ENCODE measurements at places on chromosomes 7 and 10.

DNA sequence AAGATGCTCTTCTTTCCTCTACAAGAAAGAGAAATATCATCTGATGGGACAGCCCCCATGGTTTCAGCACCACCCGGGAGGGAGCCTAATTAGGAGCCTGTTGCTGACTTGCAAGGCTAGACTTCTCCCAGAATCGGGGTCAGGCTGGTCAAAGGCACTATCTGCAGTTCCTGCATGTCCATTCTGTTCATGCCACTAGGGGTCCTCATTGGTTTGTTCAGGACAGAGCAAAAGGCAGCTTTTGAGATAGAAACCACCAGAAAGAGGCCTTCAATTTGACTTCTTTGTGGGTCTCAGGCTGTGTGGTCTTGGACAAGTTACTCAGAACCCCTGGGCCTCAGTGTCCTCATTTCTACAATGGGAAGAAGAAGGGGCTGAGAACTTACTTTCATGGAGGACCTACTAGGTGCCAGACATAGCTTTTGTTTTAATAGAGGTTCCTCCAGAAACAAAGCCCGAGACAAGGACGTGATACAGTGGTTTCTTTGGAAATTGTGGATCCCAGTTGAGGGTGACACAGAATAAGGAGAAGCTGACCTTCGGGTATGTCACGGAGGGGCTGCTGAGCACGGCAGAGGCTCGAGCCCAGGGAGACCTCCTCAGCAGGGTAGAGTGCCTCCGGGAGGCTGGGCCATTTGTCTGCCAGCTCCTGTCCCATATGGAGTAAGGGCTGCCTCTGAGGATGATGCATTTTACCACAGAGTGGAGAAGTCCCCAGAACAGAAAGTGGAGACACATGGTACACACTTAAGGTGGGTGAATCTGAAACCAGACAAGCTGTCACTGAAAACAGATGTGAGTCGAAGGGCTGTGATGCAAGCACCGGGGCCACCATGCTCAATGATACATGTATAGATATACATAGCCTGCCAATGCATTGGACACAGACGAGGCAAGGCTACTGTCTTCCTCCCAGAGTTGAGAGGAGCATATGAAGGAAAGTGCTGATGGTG, 33.1 kb upstream of the NEUROD6 start:
- no peak for DNase-seq

- DNase-seq: no peak
Observed at GRCh38 chr7:127391591-127392181, 822 bp downstream of the ZNF800 start.

GRCh38 chr7:94195201-94195600, 191.0 kb upstream of the BET1 start:
- no peak for DNase-seq

GRCh38 chr10:17151716-17152115, 22.1 kb upstream of the CUBN start:
- no peak for DNase-seq

DNA sequence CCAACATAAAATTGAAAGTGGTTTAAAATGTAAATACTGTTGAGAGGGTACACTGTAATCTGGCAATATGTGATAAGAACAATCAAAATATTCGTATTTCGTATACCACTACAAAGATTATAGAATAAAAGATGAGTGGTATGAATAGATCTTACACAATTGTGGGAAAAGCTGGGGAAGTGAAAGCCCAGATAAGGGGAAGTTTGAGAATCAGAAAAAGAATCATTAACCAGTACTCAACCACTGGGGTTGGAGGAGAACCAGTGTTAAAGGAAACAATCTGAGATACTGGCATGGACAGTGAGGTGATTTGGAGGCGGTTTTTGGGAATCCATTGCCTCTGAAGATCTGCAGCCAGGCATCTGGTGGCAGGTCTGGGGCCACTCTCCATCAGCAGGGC, 59.7 kb upstream of the CDK14 start:
- DNase-seq: no peak

DNA sequence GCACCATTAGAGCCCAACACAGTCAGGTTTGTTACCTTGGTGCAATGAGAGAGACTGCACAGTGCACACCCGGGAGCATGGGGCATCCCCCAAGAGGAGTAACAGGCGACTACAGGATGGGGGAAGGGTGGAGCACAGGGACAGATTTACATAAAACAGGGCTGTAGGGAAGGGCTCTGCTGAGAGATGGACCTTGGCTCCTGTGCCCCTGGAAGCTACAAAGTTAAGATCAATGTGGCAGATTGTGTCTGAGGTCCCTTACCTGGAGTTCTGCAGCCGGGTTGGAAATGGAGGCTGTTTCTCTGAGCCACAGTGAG, 13.7 kb upstream of the SLC18A3 start:
- DNase-seq: no peak

GRCh38 chr10:9342885-9343570, 1288.5 kb downstream of the GATA3 start:
- DNase-seq: no peak

- no peak for DNase-seq
Observed at GRCh38 chr7:120877701-120878100, 19.8 kb upstream of the TSPAN12 start.

- DNase-seq: no peak
Observed at GRCh38 chr10:8360365-8360764, 305.9 kb downstream of the GATA3 start.

- DNase-seq: no peak
Observed at GRCh38 chr10:14389981-14390590, 59.4 kb upstream of the FRMD4A start.

- no peak for DNase-seq
Observed at GRCh38 chr7:47526466-47526865, 55.4 kb downstream of the TNS3 start.

DNA sequence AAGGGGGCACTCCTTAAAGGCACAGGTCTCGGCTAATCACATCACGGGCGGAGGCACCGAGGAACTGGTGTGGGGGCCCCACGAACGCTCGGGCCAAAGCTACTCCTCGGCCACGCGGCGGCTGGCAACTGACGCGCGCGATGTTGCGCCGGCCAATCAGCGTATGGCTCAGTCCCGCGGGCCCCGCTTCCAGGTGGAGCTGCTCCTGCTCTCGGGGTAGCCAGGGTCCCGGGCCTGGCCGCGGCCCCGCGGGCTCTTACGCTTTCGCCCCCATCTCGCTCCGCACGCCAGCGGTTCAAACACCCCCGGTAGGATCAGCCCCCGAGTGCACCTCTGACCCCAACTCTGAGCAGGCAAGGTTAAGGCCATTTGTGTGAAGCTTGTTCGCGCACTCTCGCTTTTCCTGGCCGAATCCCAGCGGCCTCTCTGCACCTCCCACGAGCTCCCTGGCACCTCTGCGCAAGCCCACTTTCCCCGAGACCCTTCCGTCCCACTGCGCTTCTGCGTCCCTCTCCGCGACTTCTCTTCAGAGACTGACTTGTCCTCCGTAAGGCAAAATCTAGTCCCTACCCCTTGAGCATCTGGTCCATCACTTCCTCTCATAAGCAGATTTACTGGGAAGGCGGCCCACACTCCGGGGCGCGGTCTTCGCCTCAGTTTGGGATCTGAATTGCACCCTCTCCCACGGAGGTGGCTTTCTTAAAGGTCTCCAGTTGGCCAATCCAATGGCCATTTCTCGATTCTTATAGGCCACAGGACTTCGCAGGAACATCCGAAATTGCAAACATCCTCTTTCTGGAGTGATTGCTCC, 200.9 kb upstream of the TBX20 start:
- DNase-seq: no peak

GRCh38 chr10:70673929-70674559, 1.7 kb downstream of the ADAMTS14 start:
- DNase-seq: no peak

GRCh38 chr7:112252141-112252540, 45.6 kb downstream of the ZNF277 start:
- no peak for DNase-seq

- no peak for DNase-seq
Observed at GRCh38 chr10:74342991-74343390, 192.0 kb downstream of the ADK start.

GRCh38 chr7:32266932-32267475, 196.8 kb upstream of the PDE1C start:
- no peak for DNase-seq

DNA sequence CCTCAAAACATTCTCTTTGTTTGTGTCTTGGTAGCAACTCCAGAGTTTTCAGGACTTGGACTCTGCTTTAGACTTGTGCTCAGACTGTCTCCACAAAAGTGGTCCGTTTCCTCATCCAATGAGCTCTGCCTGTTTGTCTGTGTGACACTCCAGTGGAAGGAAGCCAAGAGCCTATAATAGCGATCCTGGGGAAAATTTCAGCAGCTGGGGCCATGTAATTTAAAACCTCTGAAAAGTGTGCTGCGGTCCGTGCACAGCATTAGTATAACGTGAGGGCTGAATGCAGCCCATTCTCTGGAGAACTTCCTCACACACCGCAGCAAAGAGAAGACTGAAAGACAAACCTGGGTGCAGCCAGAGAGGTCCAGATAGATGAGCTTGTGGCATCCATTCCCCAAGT, at the start of gene LRRC17:
Gene LRRC17, plus strand, starts transcription at position 259 of the 400 bp plus-strand sequence. CDS start 20,914 bp downstream, outside the sequence.
- no peak for DNase-seq

DNA sequence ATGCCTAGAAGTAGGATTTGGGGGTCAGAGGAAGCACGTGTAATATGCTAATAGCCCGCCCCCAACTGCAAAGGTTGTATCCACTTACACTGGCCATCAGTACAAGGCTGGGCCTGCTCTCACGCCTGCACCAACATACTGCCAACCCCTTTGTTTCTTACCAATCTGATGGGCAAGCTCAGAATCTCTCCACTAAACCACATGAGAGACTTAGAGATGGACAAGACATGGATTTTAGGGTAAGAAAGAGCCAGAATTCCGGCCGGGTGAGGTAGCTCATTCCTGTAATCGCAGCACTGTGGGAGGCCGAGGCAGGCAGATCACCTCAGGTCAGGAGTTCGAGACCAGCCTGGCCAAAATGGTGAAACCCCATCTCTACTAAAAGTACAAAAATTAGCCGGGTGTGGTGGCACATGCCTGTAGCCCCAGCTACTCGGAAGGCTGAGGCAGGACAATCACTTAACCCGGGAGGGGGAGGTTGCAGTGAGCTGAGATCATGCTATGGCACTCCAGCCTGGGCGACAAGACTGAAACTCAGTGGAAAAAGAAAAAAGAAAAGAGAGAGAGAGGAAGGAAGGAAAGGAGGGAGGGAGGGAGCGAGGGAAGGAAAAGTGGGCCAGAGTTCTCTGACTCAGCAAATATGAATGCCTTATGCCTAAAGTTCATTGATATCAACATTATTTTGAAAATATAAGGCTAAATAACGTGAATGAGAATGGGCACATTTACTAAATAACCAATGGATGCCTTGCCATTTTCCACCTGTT, 162.2 kb downstream of the SLIT1 start:
- no peak for DNase-seq

DNA sequence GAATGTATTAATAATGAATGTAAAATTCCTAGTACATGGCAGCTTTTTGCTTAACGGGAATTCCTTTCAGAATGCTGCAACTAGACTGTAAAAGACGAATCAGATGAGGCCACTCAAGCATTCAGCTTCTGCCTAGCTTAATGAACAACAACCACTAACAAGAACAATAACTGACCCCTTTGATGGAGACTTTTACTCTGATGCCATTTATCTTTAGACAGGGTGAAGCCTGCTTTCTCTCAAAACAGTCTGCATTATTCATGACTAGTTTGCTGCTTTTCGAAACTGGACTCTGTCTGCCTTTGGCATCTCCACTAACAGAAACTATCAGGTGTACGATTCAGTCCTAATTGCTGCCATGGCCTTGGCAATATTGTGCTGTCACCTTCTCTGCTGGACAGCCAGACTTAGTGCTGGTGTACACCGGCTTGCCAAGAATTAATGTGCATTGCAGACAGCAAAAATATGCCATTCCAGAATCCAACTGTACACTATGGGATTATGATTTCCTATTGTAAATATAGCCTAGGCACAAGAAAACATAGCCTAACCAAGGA, 295.5 kb upstream of the CDC14C start:
- DNase-seq: no peak

GRCh38 chr10:58579011-58579655, 66.5 kb downstream of the BICC1 start:
- DNase-seq: no peak

- DNase-seq: no peak
Observed at GRCh38 chr7:116328161-116328560, 117.8 kb downstream of the TES start.

DNA sequence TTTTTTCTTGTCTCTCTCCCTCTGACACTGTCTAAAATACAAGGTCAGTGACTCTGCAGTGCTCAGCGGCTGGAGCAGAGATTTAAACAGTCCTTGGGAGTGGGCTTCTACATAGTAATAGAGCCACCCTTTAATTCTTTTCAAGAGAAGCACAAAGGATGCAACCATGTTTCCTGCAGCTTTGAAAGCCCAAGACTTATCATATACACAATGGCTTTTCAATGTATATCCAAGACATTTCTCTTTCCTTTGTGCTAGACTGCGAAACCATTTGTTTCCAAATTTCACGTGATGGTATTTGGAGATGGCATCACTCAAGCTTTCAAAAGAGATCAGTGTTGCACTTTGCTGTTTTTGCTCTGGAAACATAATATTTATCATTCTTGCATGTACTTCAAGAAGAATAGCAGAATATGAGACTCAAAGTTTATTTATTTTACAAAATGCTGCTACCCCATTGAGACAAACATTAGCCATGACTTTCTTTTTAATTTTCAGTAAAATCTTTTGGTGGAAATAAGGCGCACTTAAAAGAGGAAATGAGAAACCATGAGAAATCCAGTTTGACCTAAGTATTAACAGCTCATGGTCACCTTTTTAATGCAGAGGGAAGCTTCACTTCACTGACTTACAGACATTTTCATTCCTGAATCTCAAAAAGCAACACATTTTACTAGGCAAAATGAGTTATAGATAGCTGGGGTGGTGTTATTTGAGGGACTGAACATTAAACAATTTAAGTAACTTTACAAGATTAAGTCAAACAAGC, 76.6 kb downstream of the SEMA3C start:
- DNase-seq: no peak

DNA sequence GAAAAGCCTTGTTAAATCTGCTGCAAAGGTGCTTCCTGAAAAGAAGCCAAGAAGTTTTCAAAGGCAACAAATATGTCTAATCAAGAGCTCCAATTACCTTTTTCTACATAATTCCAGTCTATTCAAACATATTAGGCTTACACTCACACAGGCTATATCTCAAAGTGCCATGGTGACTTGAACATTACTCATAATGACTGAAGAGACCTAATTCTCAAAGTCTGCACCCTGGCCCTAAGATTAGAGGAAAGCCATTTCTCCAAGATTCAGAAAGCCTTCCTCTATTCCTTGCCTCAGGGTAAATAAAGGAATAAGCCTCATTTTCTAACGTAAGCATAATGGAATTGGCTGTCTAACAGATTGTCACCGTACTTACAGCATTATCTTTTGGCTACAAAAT, 78.3 kb upstream of the THSD7A start:
- DNase-seq: no peak

- DNase-seq: no peak
Observed at GRCh38 chr10:127983344-127984100, 76.6 kb downstream of the PTPRE start.

- no peak for DNase-seq
Observed at GRCh38 chr10:128233422-128233821, 107.2 kb upstream of the MKI67 start.

Data from nucleus accumbens (tissue), 56 donors.